Stimulated activated CD8-positive, alpha-beta memory T cell treated with anti-CD3 and anti-CD28 coated beads, Interleukin-7, amount 100 ng/mL, for 1 hour (primary cell): ENCODE measurements at places on chromosomes 5 and 9.

GRCh38 chr5:60437308-60437707 lies 262.7 kb downstream of the DEPDC1B start:
- no peak for DNase-seq

DNA sequence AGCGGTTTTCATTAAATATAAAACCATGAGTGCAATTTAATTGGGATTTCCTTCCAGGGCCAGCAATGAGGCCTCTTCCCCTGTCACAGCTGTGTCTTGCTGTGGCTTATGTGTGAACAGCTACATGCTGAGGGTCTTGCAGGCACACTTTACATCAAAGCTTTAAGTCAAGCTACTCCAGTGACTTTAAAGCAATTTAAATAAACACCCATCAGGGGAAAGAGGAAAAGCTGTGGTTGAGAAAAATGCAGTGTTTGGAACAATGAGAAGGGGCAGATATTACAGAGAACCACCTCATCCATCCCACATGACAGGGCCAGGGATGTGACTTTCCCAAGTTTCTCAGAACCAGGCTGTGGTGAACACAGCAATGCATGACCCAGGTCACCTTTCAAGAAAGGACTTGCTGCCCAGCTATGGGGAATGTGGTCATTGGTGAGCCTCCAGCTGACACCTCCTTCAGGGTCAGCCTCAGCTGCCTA lies 115.9 kb upstream of the LPAR1 start:
- DNase-seq = no peak

- DNase-seq = no peak
Measured at GRCh38 chr5:132501961-132502931, 11.7 kb upstream of the IRF1 start.

DNA sequence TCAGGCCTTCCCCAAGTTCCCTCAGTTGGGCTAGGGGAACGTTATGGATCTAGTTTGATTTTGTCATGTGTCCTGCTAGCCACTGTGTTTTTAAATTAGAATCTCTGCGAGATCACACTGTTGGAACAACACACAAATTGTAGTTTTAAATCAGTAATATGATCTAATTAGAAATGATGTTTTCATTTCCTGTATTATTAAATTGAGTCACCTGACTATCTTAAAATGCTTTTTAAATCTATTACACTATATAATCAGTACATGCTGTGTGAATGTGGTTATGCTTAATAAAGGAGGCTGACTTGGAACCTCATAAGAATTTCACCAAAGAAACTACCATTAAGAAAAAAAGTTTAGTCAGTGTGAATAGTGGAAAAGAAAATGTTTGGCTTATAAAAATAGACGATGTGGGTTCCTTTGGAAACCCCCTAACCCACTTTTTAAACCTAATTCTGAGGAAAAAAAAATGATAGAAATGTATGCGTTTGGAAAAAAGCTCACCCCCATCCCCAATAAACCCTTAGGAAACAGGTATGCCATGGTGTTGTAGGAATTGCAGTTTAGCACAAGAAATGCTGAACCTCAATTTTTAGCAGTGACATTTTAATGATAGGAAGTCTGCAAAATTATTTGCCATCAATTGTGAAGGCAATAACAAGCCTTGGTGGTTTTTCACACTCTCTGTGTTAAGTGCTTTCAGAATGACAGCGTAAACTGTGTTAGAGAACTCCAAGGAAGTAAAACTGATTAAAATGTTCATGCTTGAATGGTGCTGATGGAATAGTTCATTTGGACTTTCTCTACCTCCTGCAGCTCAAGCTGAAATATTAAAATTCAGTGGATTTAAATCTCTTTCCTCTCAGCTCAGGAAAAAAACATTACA lies 59.0 kb downstream of the TLE4 start:
- no peak for DNase-seq

DNA sequence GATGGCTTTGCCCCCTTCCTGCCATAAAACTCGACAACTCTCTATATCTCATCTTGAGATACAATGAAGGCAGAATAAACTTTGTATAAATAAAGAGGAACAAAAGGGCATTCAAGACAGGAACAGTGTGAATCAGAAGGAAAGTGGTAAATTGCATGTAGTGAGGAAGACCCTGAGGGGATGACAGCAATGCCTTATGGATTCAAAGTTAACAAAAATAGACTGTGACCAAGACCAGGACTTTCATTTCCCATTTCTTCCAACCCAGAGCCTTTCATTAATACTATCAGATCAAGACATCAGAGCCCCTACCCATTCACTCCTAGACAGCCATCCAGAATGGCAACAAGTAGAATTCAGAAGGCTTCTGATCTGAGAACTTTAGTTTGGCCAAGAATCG lies 46.4 kb upstream of the ZNF462 start:
- DNase-seq = no peak

- no peak for DNase-seq
Measured at GRCh38 chr9:88379352-88379751, 8.9 kb upstream of the SPIN1 start.

DNA sequence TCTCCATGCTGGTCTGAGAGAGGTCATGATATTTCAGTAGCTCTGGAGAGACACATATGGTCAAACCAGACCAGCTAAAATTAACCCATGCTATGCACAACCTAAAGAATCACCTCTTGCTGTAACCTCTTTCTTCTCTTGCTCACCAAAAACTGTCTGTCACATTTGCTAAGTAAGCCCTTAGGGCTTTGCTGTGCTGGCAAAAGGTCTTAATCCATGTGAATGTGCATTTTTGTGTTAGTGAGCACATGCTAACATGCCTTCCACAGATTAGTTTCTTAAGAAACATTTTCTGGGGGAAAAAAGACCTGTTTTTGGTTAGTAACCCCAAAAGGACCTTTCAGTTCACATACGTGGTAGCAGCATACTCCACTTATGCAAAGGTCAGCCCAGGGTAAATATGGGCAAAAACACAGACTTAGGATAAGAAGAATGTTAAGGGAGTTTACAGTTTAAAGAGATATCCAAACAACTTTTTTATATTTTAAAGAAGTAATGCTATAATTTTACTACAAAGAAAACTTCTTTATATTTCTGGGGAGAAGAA lies 124.2 kb upstream of the CCDC152 start:
- no peak for DNase-seq

- DNase-seq = no peak
Measured at GRCh38 chr9:37575511-37575914, 667 bp downstream of the FBXO10 start.

- DNase-seq = no peak
Measured at GRCh38 chr5:180787711-180788431, 14.7 kb downstream of the MGAT1 start.

- DNase-seq = no peak
Measured at GRCh38 chr5:96151891-96152290, 190.2 kb upstream of the ELL2 start.

GRCh38 chr9:113543982-113544303 lies 80.4 kb downstream of the RGS3 start:
- no peak for DNase-seq

GRCh38 chr5:120466341-120467006 lies 2.4 kb downstream of the PRR16 start:
- DNase-seq = no peak

DNA sequence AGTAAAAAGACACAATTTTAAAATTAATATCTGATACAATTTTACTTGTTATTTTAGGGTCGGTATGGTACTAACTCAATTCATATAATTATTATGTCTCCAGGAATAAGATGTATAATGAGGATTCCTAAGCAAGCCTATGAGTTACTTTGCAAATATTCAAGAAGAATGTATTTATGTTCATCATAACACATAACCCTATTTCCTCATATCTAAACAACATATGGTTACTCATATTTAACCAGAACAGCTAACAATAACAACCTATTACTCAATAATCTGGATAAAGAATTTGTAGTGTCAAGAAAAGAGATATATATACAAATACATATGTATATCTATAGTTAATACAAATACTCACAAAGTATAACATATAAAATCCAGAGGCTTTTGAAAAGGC lies 285.9 kb downstream of the ARL15 start:
- DNase-seq = no peak

DNA sequence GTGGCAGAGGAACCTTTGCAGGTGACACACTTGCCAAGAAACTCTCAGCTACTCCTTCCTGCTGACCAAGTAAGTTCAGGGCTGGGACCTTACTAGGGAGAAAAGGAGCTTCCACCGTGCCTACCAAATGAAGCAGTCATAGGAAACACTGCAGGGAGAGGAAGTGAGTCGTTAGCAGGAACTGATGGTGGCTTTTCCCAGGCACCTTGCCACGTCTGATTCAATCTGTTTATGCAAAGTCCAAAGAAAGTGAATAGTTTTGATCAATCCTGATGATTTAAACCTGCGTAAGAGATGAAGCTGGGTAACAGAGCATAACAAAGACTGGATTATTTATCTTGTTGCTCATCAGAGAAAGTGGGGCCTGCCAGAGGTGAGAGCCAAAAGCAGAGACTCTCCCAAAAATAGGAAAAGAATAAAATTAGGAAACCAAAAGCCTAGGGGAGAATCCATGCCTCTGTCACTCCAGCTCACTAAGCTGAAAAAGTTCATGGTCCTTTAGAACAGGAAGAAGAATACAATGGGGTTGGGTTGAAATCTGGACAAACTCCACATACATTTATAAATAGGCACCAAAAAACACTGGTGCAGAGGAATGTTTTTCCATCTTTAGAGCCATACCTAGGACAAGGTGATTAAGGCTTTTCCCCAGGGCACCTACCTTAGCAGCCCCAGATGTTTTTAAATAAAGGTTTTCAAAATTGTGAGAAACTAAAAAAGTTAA lies 9.3 kb upstream of the PFDN1 start:
- no peak for DNase-seq

DNA sequence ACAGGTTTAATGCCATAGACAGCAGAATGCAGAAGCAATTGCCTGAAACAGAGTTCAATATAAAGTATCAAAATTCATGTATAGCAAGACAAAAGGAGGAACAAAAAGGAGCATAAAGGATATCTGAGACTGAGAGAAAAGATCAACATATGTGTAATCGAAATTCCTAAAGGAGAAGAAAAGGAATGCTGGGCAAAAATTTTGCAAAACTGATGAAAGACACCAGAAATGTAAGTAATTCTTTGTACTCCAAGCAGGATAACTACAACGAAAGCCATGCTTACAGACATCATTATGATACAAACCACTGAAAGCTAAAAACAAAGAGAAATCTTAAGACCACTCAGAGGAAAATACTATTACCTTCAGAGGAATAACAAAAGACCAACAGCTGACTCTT lies 72.8 kb upstream of the MTAP start:
- no peak for DNase-seq

DNA sequence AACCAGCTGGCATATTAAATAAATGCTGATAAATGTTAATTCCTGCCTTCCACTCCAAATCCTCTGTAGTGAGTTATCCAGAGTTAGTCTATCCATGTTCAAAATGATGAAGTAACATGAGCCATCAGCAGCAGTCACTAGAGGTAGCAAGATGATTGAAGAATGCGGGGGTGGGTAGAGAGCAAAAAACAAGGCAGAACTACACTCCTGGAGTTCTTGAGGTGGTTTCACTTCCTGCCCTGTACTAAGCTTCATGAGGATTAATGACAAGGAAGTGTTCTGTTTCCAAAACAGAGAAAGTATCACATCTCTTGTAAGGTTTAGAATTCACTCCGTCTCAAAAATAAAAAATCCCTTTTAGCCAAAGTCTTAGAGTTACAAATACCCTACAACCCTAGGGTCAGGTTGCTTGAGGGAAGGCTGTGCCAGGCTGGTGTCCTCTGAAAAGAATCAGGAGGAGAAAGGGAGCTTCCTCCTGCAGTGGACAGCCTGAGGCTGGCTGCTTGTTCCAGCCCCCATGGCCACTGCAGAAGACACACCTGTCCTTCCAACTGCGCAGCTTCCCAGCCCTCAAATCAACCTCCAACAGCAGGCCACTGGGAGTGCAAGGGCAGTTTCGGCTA lies 180.2 kb downstream of the DENND1A start:
- no peak for DNase-seq

DNA sequence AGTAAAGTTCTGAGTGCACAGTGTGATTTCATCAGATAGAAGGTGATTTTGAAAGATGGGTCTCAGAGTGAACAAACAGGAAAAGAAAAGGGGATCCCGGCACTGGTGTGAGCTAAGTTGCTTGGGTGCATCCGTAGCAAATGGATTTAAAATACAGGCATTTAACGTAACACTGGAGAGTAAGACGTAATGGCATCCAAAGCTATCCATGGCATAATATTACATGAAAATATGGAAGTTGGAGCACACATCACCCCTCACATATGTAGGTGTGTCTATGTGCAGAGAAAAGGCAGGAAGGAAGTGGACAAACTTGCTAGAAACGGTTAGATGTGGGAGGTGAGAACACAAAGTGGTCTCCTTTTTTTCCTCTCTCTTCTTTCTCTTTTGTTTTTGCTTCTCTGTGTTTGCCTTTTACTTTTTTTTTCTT lies 38.2 kb upstream of the SEMA4D start:
- no peak for DNase-seq

GRCh38 chr5:147248561-147248960 lies 13.7 kb downstream of the STK32A start:
- no peak for DNase-seq

- no peak for DNase-seq
Measured at GRCh38 chr9:109256336-109256735, 64.5 kb downstream of the EPB41L4B start.

- DNase-seq = no peak
Measured at GRCh38 chr9:86669422-86669821, 277.9 kb downstream of the GAS1 start.

DNA sequence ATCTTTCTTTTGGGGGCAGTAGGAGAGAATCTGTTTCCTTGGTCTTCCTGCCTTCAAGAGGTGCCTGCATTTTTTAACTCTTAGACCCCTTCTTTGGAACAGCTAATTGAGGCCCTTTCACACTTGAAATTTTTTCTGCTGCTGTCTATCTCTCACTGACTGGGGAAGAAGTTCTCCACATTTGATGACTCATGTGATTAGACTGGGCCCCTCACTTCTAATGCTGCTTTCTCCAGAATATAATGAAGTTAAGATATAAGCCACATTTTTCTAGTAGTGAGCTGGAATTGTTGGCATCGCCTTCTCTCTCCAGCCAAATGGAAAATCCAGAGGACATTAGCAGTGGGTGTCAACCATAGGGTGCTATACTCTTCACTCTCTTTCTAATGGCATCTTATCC lies 12.4 kb downstream of the ZNF474 start:
- no peak for DNase-seq

GRCh38 chr5:142210011-142210410 lies 101.4 kb downstream of the NDFIP1 start:
- no peak for DNase-seq

DNA sequence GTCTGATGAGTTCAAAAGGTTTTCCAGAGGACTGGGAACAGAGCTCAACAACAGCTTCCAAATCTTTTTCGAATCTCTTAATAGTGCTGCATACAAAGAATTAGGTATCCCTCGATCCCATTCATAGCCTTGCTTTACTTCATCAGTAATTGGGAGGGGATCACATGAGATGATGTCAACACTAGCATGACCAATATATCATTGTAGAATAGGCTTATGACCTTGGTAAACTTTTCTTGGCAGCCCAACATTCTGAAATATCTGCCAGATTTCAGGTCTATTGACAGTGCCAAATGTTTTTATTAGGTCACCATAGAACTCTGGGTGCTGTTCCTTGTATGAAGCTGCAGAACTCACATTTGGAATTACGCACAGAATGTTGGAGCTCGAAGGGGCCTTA lies 228.9 kb downstream of the FGF10 start:
- no peak for DNase-seq
